ENCODE measurements at places on chromosomes 16 and 17.

DNA sequence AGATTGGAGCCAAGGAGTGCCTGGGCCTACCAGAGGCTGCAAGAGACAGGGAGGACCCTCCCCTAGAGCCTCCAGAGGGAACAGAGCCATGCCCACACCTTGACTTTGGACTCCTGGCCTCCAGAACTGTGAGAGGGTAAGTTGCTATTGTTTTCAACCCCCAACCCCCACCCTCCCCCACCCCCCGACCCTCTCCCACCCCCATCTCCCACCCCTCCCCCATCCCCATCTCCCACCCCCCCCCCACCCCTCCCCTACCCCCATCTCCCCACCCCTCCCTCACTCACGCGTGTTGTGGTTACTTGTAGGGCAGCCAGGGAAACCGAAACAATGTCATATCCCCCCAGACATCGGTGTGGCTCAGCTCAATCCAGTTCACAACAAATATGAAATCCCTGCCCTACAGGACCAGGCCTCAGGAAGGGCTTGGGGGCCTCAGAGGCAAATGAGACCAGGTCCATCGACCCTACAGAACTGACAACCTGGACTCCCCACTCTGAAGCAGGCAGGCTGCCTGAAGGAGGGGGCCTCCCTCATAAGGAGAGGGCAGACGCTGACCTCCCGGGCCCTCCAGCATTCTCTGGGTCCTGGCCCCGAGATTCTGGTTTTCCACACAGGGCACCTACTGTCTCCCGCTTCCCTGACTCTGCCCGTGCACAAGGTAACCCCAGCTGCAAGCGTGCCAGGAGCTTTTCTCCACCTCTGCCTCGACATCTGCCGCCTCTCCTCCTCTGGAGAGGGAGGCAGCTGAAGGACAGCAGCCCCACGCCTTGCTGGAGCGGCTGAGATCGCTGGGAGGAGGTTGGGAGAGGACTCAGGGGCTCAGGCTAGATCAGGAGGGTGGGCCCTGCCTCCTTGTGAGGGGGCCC, 3.0 kb upstream of the ZCCHC14 start:
- DNase-seq, result no peak

- DNase-seq, result no peak
Measured at GRCh38 chr17:63702721-63703015, 2.7 kb upstream of the LIMD2 start.

- no peak for DNase-seq
Measured at GRCh38 chr17:77923776-77924513, 34.6 kb upstream of the TNRC6C start.

DNA sequence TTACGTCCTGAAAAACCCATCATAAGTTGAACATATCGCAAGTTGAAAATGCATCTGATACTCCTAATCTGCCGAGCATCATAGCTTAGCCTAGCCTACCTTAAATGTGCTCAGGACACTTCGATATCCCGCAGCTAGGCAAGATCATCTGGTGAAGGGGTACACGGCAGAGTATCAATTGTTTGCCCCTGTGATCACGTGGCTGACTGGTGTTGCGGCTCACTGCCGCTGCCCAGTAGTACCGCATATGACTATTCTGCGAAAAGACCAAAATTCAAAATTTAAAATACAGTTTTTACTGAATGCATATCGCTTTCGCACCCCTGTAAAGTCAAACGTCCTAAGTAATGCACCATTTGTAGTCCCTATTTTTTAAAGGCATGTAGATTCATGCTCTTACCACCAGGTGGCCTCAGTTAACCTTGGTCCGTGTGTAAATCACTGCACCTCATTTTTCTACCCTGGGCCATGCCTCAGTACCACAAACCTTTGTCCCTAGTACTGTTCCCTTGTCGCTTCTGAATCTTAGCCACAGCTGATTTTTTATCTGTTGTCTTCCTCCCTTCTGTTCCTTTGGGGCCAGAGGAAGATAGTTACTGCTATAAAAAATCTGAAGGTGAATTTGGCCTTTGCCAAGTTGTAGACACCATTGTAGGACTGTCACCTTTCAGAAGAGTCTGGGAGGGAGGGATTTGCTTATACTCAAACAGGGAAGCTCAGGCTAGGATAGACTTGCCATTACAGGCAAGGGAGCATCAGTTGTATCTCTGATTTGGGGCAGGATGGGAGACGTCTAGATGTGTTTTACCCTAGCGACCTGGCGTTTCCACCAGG, 34.4 kb downstream of the WWP2 start:
- no peak for DNase-seq

DNA sequence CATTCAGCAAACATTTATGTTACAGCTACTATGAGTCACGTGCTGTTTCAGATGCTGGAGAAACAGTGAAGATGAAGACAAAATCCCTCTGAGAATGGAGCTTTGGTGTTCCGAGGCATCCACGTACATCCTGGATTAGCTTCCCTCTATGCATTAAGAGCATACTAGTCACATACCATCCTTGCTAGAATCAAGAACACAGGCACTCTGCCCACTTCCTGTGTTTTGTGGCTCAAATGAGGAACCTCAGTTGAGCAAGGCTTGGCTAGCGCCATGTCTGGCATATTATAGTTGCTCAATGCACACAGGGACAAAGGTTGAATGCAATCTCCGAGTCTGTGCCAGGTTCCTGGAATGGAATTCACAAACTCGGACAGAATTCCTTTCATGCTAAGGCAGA, 297.5 kb downstream of the XYLT1 start:
- no peak for DNase-seq

GRCh38 chr16:86289907-86290306, 220.4 kb upstream of the FOXF1 start:
- DNase-seq, result no peak

DNA sequence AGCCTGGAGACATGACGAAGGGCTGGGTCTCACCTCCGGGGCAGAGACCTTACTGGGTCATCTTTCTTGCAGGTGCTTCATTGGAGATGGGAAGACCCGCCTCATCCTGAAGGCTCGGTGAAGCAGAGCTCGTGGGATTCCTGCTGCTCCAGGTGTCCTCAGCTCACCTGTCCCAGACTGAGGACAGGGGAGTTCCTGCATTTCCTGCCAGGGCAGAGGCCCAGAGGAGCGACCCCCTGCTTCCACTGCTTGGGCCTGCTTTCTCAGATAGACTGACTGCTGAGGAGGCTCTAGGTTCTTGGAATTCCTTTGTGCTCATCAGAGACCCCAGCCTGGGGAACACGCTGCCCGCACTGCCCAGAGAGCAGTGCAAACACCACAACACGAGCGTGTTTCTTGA, 11.6 kb downstream of the AQP8 start:
- DNase-seq, result no peak

GRCh38 chr16:68724797-68725196, 12.3 kb upstream of the CDH1 start:
- no peak for DNase-seq

DNA sequence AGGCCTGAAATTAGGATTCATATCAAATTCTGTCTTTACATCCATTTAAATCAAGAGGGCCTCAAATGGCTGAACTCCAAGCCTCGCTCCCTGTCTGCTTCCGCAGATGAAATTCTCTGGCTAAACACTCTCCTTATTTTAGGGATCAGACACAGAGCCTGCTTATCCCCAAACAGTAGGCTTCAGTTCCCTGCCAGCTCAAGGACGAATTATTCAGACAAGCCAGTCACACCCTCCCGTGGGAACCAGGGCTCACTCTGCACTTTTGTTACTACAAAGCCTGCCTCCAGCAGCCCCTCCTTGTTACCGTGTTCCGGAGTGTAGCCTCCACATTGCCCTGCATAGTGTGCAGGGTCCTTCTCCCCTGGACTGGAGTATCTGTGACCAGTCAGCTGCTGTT, 46.6 kb upstream of the LCMT1 start:
- DNase-seq, result no peak

DNA sequence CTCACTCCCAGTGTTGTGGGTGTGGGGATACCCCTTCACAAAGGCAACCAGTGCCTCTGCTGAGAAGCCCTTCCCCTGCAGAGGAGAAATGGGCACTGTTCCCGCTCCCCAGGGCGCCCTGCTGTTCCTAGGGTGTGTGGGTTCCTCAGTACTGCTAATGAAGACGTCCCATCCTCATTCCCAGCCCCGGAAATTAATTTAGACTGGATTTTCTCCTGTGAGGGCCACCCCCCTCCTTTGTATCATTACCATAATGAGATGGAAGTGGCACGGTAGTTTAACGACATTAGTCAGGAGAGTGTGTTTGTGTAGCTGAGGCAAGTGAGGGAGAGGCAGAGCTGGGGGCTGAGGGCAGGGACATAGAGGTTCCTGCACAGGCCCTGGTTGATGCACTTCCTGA, 53.2 kb downstream of the PIPOX start:
- no peak for DNase-seq

GRCh38 chr16:15552507-15552906, 90.4 kb downstream of the MARF1 start:
- DNase-seq, result no peak
